ENCODE measurements at places on chromosomes 13 and 19. TPM values are rescaled to one million over a fixed set of nuclear protein-coding genes. Genes with fewer than 3 reads are reported as not detected.

The TYROBP gene
- 3.1 TPM for total RNA-seq

The IQCN gene
- 0.47 TPM for total RNA-seq

The ODAD3 gene
- total RNA-seq = 0.47 TPM

The LILRA1 gene
- total RNA-seq = 0.16 TPM

- DNase-seq = no peak
Observed at GRCh38 chr13:95231393-95231792, 69.9 kb downstream of the ABCC4 start.

- DNase-seq = no peak
Observed at GRCh38 chr19:11942843-11943108, 17.9 kb downstream of the ZNF700 start.

DNA sequence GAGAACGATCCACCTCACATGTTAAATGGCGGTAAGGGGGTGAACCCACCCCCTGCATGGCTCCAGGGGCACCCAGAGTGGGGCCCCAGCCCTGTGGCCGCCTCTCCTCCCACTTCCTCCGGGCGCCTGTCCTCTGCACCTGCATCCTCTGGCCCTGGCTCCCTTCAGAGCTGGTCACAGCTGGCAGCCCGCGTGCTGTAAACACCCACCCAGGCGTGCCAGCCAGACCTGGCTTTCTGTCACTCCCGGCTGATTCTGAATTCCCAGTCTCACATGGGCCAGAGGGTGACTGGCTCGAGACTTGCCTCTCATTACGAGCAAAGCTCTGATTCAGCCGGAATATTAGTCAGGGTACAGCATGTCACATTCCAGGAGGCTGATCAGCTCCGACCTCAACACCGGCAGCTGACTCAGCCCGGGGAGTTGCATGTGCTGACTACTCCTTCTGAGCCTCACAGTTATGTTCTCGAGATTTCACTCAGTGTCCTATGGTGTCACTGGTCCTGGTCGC, 75.1 kb downstream of the GNG7 start:
- peak; percentile 88 for DNase-seq

GRCh38 chr13:93413972-93414717, 187.5 kb downstream of the GPC6 start:
- DNase-seq = no peak

- no peak for DNase-seq
Observed at GRCh38 chr13:114226088-114226487, 8.6 kb upstream of the CDC16 start.

DNA sequence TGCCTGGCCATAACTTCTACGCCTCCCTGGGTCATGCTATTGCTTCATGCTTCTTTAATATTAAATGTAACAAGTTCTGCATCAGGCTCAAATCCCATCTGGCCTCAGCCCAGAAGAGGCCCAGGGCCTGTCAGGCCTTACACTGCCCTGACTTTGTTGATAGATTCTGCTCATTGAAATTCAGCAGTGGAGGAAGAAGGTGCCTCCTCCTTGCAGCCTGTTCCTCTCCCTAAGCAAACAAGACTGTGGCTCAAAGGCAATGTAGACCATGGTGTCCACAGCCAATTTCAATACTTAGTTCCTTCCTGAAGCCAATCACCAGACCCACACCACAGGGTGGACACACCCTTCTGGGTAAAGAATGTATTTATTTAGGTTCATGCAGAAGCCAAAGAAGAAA, 59.4 kb downstream of the LACC1 start:
- DNase-seq = no peak

GRCh38 chr19:50276370-50277063, 52.7 kb downstream of the KCNC3 start:
- DNase-seq = no peak

DNA sequence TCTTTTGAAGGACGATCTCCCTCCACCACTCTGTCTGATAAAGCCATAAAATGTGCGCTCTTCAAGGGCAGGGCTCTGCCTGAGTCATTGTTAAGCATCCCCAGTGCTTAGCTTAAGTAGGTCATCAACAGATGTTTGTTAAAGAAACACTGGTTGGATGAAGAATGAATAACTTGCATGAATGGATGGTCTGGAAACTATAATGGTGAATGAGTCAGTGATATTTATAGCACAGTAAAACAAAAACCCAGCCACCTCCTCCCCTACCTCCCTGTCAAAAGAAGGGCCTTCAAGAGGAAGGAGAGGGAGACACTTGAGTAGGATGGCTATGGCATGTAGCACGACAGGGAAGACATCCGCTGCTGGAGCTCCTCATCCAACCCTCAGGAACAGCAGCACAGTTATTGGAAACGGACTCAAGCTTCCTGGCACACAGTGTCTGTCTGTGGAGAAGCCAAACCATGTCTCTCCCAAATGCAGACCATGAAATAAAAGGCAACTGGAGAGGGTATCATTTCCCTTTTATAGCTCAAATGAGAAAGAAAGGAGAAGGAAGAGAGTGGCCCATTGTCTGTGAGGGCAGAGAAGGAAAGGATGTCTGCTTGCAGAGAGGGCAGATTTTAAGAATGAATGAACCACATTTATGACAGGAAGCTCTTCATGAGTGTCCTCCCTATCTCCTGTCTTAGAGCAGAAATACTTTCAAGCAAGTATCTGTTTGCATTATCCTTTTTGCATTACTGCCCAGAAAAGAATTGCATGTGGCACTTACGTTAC, 183.5 kb upstream of the UBL3 start:
- DNase-seq = no peak

DNA sequence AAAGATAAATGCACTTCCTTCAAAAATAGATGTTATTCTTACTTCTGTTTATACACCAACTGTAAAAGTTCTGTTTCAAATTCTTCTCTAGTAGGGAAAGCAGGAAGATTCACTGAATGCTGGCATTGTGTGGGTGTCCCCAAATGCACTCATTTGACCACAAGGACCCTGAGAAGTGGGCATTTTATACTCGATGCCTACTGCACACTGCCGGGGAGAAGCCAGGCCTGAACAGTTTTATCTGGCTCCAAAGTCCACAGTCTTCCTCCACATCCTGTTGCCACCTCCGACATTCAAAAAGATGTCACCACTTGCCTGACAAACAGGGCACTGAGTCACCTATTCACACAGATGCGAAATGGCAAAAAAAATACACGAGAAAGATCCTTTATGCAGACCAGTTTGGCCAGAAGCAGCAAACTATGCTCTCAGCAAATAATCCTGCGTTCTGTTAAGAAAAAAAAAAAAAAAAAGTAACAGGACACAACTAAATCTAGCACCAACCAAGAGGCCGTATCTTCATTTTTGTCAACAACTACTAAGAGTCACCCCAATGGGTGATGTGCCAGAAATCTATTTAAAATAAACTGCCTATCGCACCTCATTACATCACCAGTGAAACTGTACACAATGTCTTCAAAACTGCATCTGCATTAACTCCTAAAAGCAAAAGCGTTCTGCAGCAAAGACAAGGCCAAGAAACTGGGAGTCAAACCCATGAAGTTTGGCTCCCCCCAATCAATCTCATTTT, 6.2 kb downstream of the ZC3H4 start:
- DNase-seq = peak; percentile 37

GRCh38 chr13:99154064-99154463, 46.6 kb upstream of the UBAC2 start:
- no peak for DNase-seq

Data from occipital lobe (tissue), 3 donors.